ENCODE measurements at places on chromosomes 3 and 15. TPM values are rescaled to one million over a fixed set of nuclear protein-coding genes. Genes with fewer than 3 reads are reported as not detected.

DNA sequence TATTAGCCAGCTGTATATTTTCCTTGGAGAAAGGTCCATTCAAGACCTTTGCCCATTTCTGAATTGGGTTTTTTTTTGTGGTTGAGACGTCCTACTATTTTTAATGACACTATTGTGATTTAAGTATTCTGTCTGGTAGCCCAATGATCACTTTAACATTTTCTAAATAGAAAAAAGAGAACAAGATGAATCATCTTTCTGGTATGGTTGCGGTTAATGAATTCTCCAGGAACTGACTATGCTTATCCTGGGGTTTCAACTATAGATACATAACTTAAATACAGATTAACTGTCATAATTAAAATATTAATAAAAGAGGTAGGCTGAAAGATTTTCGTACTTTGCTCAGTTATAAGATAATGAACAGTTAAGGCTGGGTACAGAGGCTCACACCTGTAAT lies 51.9 kb downstream of the PBRM1 start:
- H3K4me3 ChIP-seq: no peak overlapping the region
- H3K36me3 ChIP-seq: peaks cover 31% of the 10 kb centered on the region
- H3K4me1 ChIP-seq: no peaks in the 10 kb centered on the region
- H3K27ac ChIP-seq: no peak overlapping the region
- no peaks in the 10 kb centered on the region for H3K27me3 ChIP-seq
- no peak for DNase-seq

The POLQ gene
- total RNA-seq: 7.9 TPM

The MCTP2 gene
- 9.3 TPM for total RNA-seq

DNA sequence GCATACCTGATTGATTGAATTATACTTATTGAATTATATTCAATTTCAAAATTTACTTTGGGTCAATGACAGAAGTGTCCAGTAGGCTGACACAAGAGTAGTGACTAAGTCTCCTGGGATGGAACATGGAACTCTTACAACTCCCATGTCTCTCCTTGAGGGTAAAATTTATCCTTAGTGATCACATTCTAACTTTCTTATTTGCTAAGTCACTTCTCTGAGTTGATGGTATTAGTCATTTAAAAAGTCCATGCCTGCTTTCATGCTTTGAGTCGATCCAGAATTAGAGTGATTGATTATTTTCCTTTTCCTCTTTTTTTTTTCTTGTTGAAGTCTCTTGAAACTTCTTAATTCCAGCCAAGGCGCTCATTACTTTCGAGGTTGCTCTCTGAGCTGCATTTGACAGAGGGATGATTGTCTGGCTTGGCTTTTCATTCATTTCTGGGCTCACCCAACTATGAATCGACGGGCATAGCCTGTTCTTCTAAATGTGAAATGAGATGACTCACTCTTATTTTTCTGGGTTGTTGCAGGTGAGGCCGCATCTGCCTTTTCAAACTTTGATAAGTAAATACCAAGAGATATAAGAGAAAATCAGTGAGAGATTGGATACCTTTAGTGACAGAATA lies 34.9 kb downstream of the LRRC3B start:
- H3K27ac ChIP-seq: no peak overlapping the region
- no peaks in the 10 kb centered on the region for H3K36me3 ChIP-seq
- DNase-seq: no peak

- H3K27ac ChIP-seq: no peak overlapping the region
- H3K36me3 ChIP-seq: no peaks in the 10 kb centered on the region
- no peak for DNase-seq
- no peak overlapping the region for H3K4me3 ChIP-seq
- no peaks in the 10 kb centered on the region for H3K4me1 ChIP-seq
These were observed 232.3 kb upstream of the STAC start for GRCh38 chr3:36147934-36148558.

DNA sequence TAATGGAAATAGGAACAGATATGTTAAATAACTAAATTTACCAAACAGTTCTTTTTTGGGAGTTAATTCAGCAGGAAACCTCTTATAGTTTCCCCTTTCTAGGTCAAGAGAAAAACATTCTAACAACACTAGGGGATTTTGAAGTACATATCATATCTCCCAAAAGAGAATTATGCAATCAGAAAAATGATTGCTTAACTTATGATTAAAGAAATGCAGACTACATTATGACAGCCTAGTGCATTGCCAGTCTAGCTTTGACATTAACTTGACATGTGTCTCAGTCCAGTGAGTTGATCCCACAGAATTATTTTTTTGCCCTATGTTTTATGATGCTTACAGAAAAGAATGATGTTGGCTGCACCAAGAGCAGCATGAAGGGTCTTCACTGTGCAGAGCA lies 31.7 kb upstream of the NPHP3 start:
- no peaks in the 10 kb centered on the region for H3K4me1 ChIP-seq
- H3K36me3 ChIP-seq: no peaks in the 10 kb centered on the region
- H3K27me3 ChIP-seq: no peaks in the 10 kb centered on the region
- no peak overlapping the region for H3K27ac ChIP-seq
- no peak for DNase-seq

GRCh38 chr15:95591886-95592285 lies 738.6 kb upstream of the NR2F2 start:
- no peak overlapping the region for H3K27ac ChIP-seq
- no peaks in the 10 kb centered on the region for H3K27me3 ChIP-seq
- H3K4me1 ChIP-seq: no peaks in the 10 kb centered on the region
- DNase-seq: no peak
- no peak overlapping the region for H3K4me3 ChIP-seq

GRCh38 chr3:129261894-129262293 lies 12.5 kb downstream of the COPG1 start:
- H3K4me1 ChIP-seq: no peaks in the 10 kb centered on the region
- DNase-seq: no peak
- no peaks in the 10 kb centered on the region for H3K27me3 ChIP-seq
- H3K27ac ChIP-seq: no peak overlapping the region
- no peak overlapping the region for H3K4me3 ChIP-seq

DNA sequence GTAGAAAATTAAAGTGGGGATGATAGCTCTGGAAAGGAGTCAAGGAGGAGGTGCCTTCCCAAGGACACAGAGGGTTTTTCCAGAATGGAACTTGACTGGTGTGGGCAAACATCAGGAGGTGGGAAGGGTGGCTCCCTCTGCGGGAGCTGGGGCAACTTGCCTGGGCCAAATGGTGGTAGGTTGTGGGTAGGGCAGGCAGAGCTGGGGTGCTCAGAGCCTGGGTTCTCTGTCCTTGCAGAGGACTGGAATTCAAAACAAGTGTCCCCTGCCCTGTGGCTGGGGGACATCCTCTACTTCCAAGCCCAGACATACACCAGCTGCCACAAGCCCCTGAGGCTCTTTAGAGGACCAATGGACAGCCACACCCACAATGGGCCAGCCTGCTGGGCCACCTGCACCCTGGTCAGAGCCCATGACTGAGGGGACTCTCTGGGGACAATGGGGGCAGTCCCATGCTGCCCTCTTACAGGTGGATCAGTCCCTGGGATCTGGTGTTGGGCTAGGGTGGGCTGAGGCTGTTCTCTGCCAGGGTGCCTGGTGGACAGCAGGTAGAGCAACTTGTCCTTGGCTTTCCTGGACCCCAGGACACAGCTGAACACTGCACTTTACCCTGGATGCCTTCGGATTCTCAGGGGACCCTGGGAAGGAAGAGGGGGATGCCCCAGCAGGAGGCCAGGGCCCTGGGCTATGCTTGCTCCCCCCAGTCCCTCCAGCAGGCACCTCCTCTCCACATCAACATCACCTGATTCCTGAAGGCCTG lies 38.6 kb upstream of the CSPG4 start:
- H3K27me3 ChIP-seq: no peaks in the 10 kb centered on the region
- H3K4me3 ChIP-seq: no peak overlapping the region
- DNase-seq: no peak
- no peaks in the 10 kb centered on the region for H3K36me3 ChIP-seq
- no peak overlapping the region for H3K27ac ChIP-seq
- H3K4me1 ChIP-seq: no peaks in the 10 kb centered on the region

DNA sequence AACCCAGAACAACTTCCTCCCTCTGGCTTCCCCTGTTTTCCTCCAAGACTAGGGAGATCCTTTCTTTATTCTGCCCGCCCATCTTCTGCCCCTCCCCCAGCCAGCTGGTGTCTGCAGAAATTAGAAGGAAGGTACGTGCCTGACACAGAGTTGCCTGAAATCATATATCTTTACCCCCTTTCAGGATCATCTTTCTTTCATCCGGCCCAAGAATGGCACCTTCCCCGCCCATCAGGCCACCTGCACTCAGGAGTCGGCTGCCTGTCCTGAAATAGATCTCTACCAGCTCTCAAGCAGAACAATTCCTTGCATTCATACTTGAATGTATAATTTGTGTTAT lies 133.7 kb downstream of the VGLL4 start:
- H3K36me3 ChIP-seq: no peaks in the 10 kb centered on the region
- no peak overlapping the region for H3K27ac ChIP-seq
- H3K27me3 ChIP-seq: no peaks in the 10 kb centered on the region
- H3K4me3 ChIP-seq: no peak overlapping the region
- no peak for DNase-seq
